ENCODE measurements at places on chromosomes 6 and 20. TPM values are rescaled to one million over a fixed set of nuclear protein-coding genes. Genes with fewer than 3 reads are reported as not detected.

- DNase-seq = no peak
Measured at GRCh38 chr6:112475083-112475482, 128.0 kb downstream of the RFPL4B start.

DNA sequence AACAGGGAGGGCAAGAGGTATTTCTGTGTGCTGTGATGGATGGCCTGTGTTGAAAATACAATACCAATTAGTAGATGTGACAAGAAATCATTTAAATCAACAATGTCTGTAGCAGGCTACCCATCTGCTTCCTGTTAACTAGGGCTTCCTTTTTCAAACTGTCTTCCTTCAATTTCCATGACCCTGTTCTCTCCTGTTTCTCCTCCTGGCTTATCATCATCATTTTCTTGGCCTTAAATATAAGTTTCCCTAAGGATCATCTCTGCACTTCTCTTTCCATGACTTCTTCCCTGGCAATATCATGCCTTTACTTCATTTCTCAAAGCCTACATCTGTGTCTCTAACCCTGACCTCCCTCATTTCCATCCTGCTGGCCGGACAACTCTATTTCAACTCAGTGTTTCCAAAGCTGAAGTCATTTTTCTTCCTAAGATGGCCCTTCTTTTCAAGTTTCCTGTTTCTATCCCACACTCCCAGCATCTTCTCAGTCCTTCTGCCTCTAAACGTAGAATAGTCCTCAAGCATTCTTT, 18.2 kb downstream of the ZC2HC1B start:
- DNase-seq = no peak

DNA sequence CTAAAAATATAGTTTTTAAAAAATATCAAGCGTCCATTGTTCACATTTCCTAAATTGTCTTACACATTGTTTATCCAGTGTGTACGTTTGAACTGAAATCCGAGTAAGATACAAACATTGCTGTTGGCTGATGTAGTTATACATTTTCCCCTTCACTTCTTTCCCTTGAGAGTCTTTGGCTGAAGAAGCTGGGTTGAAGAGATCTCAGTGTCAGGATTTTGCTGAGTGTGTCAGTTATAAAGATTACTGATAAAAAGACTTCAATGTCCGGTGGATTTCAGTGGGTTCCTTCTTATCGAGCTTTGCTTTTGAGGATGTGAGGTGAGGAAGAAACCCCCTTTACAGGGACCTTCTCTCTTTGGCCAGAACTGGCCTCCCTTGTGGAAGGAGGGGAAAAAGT, 20.5 kb downstream of the RFPL4B start:
- no peak for DNase-seq

- DNase-seq = no peak
Measured at GRCh38 chr6:44291841-44292240, 21.3 kb downstream of the AARS2 start.

The SLX4IP gene
- total RNA-seq = 4.6 TPM

The ENPP3 gene
- total RNA-seq = not detected

Measured in activated T-cell treated with anti-CD3 and anti-CD28 coated beads, Interleukin-2, amount 50 U/mL, for 4 hours (primary cell).